NCI-H2029 (cell line): ENCODE measurements at places on chromosomes 5 and 9.

DNA sequence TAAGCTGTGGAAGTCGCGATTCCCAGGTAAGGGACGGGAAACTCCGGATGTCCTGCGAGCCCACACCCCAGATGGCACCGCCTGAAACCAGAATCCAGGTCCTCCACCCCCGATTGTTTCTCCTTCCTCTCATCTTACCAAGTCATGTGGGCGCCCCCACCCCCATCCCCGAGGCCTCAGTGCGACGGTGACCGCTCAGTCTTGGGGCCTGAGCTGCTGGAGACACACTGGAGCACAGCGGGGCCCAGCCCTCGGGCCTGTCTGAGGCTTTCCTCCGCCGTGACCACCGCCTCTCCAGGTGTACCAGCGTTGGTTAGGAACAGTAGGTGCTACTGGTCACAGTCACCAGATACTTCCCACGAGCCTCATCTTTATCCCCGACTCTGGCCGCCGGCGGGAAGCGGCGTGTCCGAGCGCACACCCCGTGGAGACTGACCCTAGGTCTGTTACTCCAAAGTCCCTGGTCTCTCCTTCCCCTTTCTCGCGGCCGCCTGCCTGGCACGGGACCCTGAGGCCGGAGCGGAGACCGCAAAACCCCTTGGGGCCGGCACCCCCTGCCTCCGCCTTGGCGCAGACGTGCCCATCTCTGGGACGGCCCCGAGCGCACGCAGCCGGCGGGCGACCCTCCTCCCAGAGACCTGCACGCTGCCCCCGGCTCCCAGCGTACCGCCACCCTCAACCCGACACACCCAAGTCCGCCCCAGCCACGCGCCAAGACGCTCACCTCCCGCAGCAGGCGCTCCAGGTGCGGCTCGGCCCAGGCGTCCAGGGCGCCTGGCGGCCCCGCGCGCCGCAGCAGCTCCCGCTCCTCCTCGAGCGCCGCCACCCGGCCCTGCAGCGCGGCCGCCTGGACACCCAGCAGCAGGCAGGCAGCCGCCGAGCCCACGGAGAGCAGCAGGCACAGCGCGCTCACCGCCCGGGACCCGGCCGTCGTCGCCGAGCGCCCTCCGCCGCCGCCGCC is 733 bp downstream of the COL23A1 start:
- DNase-seq, result no peak

GRCh38 chr9:75939536-75940111 is 49.2 kb downstream of the PCSK5 start:
- no peak for DNase-seq

- DNase-seq, result no peak
Measured at GRCh38 chr9:16721972-16722371, 148.5 kb downstream of the BNC2 start.

DNA sequence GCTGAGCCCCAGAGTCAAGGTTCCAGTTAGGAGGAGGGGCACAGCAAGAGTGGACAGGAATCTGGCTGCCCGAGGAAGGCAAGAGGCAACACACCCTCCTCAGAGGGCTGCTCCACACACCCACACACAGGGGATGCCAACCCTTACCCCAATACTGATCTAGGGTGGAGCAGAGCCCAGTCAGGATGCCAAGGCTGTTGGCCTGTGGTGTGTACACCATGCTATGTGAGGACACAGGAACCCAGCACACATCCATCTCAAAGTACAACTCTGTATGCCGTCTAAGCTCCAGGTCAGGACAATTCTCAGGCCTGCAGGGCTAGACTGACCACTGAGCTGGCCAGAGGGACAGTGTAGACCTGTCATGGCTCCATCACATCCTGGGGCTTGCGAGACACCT is 2.6 kb downstream of the SEPTIN8 start:
- no peak for DNase-seq
